ENCODE measurements at places on chromosomes 13 and 19.

DNA sequence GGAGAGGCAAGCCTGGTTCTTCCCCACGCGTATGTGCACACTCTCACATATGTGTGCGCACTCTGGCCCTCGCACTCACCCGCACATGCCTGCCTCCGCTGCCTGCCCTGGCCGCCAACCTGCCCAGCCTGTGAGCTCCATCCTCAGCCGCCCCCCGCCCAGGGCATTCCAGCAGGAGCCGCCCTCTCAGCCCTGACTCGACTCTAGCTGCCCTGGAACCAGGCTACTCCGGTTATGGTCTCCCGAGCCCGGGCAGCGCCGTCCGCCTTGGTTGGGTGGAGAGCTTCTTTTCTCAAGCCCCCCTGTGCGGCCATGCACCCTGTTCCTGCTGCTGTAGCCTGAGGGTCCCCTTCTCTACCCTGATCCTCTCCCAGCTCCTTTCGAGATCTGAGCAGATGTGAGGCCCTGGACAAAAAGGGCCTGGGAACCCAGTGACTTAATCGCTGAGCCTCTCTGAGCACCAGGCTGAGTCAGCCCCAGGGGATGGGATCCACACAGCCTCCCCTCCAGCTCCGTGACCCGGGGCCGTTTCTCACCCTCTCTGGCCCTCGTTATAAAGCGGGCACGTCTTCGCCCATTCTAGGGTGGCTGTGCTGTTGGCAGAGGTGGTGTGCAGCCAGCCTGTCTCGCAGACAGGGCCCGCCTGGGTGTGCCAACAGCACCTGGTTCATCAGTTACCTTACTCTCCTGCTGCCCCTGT lies 191.5 kb downstream of the TEX29 start:
- DNase-seq, result no peak

GRCh38 chr19:5987077-5987818 lies 9.3 kb upstream of the RANBP3 start:
- DNase-seq, result peak; percentile 28

GRCh38 chr19:5430237-5430636 lies 25.0 kb upstream of the ZNRF4 start:
- no peak for DNase-seq

- DNase-seq, result no peak
Observed at GRCh38 chr19:10915130-10916091, 13.0 kb downstream of the YIPF2 start.

DNA sequence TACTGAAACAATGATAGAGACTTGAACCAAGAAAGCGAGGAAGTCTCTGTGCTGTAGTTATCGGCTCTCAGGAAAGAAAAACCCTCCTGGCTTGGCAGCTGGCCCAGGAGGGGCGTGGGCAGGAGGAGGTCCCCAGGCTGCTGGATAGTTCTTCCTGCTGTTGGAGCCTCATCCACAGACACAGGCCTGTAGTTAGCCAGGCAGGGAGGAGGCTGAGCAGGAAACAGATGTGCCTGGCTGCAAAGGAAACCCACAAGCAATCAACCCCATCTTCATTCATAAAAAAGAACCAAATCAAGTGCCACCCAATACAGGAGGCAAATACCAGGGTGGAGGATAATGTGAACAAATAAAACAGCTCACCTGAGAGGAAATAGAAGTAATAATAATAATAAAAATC lies 86.2 kb downstream of the IRS2 start:
- no peak for DNase-seq

DNA sequence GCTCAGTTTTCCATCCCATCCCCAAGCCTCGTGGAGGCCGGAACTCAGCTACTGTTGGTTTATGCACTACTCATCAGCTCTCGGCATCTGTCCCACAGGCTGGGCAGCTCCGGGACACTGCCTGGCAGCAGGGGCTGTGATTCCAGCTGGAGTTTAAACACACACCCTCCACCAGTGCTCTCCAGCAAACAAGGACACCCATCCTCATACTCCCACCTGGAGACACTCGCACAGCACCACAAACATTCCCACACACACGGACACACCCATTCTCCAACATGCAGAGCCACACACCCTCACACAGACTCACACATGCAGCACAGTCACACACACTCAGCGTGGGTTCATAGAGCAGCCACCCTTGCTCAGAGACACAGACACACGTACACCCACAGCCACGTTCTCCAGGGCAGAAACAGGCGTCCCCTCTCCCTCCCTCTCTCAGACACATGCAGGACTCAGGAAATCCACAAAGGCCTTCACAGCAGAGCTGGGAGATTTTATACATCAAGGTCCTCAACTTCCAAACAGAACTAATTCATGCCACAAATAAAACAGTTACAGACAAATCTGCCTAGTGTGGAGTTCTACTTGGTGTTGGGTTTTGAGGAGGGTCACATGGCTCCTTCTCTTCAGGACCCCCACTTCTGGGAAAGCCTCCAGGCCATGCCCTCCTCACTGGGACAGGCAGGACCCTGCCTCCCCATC lies 785.4 kb downstream of the UQCRFS1 start:
- DNase-seq, result no peak

GRCh38 chr13:33108620-33109019 lies 92.4 kb downstream of the KL start:
- DNase-seq, result no peak

- DNase-seq, result no peak
Observed at GRCh38 chr19:4717191-4717965, 6.3 kb downstream of the DPP9 start.

GRCh38 chr13:91056746-91057145 lies 290.7 kb upstream of the MIR17HG start:
- DNase-seq, result no peak

DNA sequence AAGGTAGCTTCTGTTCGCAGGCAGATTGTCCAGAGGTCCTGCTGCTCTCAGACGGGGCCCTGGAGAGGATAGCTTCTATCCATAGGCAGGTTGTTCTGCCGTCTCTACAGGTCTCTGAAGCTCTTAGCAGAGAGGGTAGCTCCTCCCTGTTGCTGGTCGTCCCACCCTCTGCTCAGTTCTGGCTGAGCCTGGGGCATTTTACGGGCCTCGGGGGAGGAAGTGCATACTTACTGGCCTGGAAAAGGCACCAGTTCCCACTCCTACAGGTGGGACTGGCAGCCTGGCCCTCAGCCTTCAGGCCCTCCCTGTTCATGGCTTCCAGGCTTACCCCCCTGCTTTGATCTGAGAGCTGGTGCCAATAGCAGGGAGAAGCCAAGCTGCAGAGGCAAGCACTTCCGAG lies 42.3 kb downstream of the USPL1 start:
- DNase-seq, result no peak

GRCh38 chr19:17264641-17264979 lies at the start of gene USHBP1:
Gene USHBP1 (minus strand): TSS chr19:17264745. CDS start chr19:17264299, 446 bp downstream.
- no peak for DNase-seq

All from bone marrow (tissue), 2 donors.